ENCODE measurements at places on chromosomes 12 and 14.

DNA sequence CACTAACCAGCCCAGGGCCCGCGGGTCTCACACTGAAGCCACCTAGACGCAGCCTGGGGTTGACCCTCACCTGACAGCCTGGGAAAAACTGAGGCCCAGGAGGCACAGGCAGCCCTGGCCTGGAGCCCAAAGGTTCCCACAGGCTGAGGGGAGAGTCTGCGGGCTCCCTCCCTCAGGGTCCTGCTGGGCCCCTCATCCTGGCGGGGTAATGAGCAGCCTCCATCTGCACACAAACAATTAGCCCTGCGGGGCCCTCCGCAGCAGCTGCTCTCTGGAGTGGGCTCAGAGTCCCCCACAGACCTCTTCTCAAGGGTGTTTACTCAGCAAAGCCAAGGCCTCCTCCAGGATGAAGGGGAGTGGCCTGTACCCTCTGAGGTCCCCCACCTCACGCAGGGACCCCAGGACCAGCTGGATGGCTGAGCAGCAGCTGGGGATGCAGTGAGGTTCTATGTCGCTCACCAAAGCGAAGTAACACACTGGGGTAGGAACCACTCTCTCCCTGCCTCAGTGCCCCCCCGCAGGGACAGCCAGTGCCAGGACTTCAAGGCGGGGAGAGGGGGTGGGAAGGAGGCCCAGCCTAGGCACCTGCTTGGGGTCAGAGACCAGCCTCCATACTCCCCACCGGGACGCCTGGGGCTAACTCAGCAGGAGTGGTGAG is 7.3 kb downstream of the AKT1 start:
- no peak for DNase-seq

DNA sequence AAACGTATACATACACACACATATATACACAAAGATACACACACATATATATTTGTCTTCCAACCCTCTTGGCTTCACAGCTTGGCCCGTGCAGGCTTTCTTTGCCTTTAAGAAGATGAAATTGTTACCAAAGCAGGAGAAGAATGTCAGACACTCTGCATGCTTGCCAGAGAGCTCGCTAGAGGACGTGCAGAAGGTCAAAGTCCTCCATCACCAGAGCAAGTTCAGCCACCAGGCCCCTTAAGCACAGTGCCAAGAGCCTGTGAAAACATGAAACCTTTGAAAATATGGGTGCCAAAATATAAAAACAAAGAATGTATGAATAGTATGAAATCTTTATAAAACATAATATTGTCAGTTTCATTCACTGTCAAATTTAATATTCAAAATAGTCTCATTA is 14.9 kb upstream of the MCRS1 start:
- no peak for DNase-seq

DNA sequence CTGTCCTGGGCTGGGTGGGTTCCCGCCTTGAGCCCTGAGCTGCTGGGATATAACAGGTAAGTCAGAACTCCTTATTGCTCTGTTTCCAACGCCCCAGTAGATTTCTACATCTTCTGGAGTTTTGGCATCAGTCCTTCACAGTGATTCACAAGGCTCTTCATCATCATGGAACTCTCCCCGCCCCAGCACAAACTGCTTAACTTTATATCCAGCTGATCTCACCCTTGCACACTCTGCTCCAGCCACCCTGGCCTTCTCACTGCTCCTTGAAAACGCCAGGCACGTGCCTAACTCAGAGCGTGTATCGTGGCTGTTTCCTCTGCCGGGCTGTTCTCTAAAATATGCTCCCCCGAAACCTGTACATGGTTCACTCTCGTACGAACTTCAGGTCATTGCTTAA is 264.9 kb downstream of the NOVA1 start:
- DNase-seq = no peak

DNA sequence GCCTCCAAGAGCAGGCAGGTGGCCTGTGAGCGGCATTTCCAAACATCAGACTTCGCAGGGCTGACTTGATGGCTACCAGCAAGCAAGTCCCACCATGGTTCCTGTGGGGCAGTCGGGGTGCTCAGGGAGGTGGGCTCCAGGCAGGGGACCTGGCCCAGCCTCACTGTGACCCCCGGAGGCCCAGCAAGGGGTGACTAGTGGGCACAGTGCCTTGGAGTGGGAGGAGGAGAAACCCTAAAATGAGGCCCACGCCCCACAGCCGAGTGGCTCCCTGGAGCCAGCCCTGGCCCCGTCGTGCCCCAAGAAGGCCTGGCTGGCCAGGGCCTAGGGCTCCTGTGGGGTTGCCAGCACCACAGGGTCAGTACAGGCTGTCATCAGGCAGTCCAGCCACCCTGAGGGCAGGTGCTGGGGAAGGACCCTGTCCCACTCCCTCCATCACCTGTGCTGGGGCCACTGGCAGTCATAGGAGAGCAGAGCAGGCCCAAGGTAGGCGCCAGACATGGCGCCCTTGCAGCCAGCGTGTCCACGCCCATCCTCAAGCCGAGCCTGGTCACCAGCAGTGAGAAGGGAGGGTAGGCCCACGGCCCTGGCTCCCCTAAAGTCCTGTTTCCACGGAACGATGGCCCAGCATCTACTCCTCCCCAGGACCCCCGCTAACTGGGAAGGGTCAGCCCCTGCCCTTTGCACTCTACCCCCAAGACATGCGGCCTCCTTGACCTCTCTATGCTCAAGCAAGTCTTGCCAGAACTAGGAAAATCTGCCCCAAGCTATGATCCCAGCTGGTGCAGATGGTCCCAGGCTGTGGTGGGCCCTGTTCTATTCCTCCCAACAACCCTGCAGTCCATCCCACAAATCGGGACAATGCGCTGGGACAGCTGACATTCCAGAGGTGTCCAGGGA is 144.2 kb upstream of the C14orf180 start:
- DNase-seq = no peak

DNA sequence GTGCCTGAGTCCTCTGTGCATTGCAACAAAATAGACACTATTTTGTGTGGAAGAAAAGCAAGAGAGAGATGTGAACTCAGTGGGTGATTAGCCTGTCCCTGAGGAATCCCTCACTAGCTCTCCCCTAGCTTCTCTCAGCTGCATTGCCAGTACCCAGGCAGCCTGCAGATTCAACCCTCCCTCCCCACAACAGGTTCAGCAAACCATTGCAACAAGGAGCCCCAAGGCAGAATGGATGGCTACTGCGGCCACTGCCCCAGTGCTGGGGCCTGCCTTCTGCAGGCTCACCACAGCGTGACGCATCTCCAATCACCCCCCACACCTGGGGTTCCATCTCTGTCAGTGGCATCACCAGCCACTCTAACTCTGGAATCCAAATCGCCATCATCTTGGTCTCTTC is 2.3 kb downstream of the CRACR2A start:
- no peak for DNase-seq

GRCh38 chr12:22416801-22417200 is 82.3 kb upstream of the ST8SIA1 start:
- no peak for DNase-seq

DNA sequence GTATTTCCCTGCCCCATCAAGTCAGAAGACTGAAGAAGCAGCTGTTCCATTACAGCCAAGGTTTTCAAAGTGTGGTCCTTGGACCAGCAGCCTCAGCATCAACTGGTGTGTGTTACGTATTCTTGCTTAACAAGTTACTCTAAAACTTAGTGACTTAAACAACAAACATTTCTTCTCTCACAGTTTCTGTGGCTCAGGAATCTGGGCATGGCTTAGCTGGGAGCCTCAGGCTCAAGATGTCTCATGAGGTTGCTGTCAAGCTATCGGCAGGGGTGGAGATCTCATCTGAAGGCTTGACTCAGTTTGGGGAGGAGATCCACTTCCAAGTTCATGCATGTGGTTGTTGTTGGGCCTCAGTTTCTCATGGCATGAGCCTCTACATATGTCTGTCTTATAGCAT is 174.5 kb downstream of the KTN1 start:
- DNase-seq = no peak

DNA sequence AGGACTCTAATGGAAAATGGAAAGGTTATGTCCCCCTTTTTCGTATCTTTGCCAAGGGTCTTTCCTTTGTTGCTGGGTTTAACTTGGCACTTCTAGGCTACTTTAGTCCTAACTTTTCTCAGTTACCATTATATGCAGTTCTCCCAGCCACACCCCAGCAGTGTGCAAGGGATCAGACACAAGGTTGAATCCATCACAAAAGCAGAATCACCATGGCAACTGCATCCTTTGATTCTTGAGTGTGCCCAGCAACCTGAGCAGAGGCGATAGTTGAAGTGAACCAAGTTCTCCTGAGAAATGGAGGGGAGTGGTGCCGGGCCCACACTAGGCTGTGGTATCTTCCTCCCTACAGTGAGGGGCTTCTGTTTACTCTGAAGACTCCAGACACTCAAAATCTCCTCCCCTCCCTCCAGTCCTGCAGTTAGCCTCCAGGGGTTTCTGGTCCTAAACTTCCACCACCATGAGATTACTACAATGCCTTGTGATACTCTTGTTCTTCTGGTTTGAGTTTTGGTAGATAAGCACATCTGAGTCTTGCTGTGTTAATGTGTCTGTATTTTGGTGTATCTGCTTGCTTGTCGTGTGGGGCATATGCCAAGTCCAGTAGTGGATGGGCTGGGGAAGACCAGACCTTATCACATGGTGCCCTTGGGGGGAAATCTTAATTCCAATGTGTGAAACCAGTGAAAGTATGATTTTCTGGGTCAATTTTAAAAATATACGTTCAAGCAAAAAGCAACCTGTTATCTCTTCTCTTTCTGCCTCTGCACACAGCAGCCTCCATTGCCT is 183.9 kb downstream of the CACNA1C start:
- DNase-seq = no peak

- no peak for DNase-seq
Measured at GRCh38 chr12:32083489-32083888, 23.2 kb upstream of the BICD1 start.

GRCh38 chr12:42776396-42776795 is 186.8 kb upstream of the PRICKLE1 start:
- no peak for DNase-seq

DNA sequence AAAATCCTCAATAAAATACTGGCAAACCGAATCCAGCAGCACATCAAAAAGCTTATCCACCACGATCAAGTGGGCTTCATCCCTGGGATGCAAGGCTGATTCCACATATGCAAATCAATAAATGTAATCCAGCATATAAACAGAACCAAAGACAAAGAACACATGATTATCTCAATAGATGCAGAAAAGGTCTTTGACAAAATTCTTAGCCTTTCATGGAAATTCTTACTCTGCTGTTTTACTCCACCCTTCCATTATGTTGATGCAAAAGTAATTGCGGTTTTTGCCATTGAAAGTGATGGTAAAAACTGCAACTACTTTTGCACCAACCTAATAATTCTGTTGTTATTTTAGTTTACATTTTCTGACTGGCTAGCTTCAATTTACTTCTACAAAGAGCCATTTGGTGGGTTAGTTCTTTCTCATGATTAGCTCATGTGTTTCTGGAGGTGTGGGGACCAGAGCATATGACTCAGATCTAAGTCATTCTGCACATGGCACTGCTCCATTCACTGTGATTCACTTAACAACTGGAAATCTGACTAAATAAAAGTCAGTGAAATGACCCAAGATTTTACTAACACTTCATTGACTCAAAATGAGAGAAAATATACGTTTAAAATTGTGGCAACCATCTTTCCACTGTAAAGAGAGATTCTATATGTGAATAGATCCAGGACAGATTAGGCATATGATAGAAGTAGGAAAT is 99.9 kb downstream of the TMTC3 start:
- DNase-seq = no peak

DNA sequence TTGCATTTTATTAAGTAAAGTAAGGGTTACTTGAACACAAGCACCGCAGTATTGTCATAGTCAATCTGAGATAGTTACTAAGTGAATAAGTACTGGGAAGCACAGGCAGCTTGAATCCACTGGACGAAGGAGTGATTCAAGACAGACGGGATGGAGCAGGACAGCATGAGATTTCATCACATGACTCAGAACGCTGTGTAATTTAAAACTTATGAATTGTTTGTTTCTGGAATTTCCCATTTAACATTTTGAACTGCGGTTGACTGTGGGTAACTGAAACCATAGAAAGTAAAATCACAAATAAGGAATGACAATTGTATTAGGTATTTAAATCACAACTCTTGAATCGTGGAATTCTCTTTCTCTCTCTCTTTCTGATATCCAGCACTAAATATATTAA is 1630.4 kb upstream of the SEL1L start:
- no peak for DNase-seq

DNA sequence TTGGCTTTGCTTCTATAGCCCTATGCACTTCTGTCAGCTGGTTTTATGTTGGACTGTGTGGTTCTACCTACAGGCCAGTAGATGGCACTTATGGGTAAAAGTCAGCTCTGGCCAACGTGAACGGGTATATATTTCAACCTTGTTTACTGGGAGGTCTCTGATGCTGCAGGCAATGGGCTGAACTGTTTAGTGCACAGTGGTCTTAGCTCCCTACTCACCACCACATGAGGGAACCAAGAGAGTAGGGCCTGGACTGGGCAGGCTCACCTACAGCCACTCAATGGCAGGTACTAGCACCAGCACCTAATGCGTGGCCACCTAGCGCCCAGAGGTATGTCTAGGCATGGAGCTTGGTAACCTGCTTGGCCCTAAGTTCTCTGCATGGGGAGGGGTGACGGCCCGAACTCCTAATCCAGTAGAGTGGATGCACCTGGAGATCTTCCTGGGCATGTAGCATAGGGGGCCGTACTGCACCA is 481.8 kb downstream of the TMEM117 start:
- DNase-seq = no peak

DNA sequence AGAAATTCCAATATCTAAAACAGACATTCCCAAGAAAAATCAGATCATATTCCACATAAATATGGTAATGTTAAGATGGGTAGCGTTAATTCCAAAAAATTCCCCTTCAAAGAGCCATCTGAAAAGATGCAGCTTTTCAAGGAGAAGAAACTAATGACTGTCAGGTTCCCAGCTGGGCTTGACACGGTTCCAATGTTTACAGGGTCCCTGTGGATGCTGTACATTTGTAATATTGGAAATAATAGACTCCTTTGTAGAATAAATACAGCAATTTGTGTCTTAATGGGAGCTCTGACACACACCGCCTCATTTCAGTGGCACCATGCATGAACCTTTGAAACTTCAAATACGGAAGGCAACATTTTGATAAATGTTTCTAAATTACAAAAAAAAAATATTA is 140.6 kb downstream of the ITPR2 start:
- DNase-seq = no peak

GRCh38 chr12:53205747-53206419 is 1.2 kb downstream of the ITGB7 start:
- DNase-seq = peak; percentile 56

DNA sequence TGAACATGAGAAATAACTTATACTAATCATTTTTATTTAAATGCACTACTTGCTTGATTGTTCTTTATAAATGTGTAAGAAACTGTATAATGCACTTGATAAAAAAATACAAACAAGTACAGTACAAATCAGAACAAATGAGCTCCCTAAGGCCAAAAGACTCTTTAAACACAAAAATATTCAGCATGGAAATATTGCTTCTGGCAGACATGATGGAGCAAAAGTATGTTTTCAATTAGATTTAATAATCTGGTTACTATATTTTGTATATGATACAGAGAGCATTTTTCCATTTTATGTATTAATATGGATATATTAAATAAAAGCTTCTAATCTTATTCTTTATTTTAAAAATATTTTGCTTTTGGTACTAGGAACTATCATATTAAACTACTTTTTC is 800.2 kb upstream of the LRFN5 start:
- no peak for DNase-seq

- DNase-seq = no peak
Measured at GRCh38 chr12:54624315-54625279, 10.1 kb downstream of the LACRT start.

- no peak for DNase-seq
Measured at GRCh38 chr14:26281280-26281998, 316.4 kb downstream of the NOVA1 start.

GRCh38 chr14:75960231-75960630 is 21.6 kb downstream of the TGFB3 start:
- no peak for DNase-seq

Measured in CD4-positive, alpha-beta T cell treated with Interleukin-15 for 1 hour (primary cell).